ENCODE measurements at places on chromosomes 4 and X.

- DNase-seq = no peak
Observed at GRCh38 chrX:111010111-111010510, 85.9 kb upstream of the PAK3 start.

- DNase-seq = no peak
Observed at GRCh38 chr4:78799551-78800495, 23.7 kb downstream of the BMP2K start.

DNA sequence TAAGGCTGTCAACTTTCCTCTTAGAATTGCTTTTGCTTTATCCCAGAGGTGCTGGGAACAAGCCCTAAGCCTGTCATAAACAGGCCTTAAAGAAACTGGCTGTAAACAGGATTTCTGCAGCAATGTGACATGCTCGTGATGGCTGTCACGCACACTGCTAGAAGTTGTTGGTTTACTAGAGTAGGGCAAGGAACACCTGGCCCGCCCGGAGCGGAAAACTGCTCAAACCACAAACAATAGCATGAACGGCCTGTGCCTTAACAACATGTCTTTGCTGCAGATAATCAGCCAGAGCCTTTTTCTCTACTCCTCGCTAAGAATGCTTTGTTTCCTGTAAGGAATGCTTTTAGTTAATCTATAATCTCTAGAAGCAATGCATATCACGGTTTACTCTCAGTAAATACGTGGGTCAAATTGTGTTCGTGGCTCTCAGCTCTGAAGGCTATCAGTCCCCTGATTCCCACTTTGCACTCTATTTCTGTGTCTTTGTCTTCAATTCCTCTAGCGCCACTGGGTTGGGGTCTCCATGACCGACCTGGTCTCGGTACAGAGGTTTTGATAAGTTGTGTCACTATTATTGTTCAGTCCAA is 318.3 kb downstream of the GLUD2 start:
- no peak for DNase-seq

- no peak for DNase-seq
Observed at GRCh38 chr4:15262396-15262795, 165.4 kb upstream of the C1QTNF7 start.

Data from cortex of kidney (tissue), 1 donor.